ENCODE measurements at places on chromosomes 5 and 9. TPM values are rescaled to one million over a fixed set of nuclear protein-coding genes. Genes with fewer than 3 reads are reported as not detected.
A peak's percentile ranks its signal among the peaks of the same experiment; 100 is the strongest.

CCNO gene
- not detected for polyA plus RNA-seq

DNA sequence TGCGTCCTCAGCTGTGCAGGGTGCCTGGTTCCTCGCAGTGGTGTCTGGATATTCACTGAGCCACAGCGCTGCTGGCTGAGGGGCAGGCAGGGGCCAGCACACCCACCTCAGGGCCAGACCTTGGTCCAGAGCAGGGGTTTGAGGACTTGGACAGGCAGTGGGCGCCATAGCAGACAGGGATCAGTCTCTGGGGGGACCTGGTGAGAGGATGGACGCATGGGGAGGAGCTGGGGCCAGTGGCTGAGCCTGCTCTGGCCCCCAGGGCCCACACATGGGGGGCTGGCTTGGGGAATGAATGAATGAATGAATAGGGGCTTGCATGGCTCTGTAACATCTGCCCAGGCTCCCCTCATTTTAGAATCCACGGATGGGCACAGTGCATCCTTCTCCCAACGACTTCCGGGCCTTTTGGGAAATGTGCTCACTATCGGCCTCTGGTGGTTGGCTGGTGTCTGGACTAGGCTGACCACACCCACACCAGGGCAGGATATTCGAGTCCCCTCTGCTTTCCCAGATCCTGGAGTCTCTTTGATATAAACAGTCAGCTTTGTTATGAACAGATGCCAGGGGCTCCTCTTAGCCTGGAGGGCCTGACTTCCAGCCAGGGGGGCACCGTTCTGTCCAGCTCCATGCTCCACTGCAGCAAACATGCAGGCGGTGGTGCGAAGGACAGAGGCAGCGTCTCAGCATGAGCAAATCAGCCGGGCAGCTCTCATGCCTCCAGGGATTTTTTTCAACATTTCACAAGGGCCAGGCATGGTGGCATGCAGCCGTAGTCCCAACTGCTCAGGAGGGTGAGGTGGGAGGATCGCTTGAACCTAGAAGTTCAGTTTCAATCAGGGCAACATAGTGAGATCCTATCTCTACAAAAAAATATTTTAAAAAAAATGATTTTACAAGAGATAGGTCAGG lies 62.6 kb downstream of the NEK6 start:
- peak; percentile 32 for DNase-seq

DNA sequence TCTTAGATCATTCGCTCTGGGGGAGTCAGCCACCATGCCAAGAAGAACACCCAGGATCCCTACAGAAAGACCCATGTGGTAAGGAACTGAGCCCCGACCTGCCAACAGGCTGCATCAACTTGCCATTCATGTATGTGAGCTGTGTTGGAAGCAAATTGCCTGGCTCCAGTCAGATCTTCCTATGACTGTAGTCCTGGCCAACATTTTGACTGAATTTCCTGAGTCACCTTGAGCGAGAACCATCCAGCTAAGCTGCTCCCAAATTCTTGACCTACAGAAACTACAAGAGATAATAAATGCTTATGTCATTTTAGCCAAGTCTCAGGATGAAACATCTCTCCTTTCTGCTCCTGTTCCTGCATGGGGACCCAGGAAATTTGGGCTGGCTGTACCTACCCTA lies 40.0 kb upstream of the SLC44A1 start:
- DNase-seq, result no peak

- no peak for DNase-seq
Measured at GRCh38 chr5:123756318-123756665, 244.3 kb downstream of the CSNK1G3 start.

DNA sequence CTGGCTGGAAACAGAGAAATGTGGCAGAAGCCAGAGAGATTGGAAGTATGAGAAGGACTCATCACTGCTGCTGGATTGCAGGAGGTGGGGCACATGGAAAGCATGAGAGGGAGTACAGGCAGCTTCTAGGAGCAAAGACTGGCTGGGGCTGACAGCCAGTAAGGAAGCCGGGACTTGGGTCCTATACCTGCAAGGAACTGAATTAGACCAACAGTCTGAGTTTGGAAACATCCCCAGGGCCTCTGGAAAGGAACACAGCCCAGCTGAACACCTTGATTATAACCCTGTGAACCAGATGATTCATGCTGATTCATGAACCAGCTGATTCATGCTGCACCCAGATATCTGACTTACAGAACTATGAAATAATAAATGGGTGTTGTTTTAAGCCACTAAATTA lies 93.4 kb downstream of the OSTF1 start:
- no peak for DNase-seq
